NCI-H2081 (cell line): ENCODE measurements at places on chromosomes 5 and 9.

DNA sequence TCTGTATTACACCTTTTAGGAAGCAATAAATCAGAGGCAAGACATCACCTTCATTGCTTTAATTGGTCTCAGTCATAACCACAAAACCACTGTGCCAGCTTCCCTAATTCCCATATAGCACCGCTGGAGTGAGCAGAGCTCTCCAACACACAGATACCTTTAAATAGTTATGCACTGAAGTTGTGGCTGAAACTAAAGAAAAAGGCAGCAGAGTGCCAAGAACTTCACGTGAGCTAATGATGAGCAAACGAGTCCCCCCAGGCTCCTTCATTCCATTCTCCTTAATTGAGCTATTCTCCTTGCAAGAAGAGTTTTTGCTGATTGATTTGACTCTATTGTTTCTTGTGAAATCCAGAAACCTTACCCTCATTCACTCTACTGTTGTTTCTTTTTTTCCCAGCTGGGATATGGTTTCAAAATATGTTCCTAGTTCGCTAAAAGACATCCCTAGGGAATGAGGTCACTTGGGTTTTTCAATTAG lies 501.5 kb downstream of the SPATA31D1 start:
- DNase-seq = no peak

GRCh38 chr5:142777099-142777498 lies 6.9 kb downstream of the ARHGAP26 start:
- DNase-seq = no peak

GRCh38 chr9:121333950-121334773 lies 35.9 kb downstream of the STOM start:
- no peak for DNase-seq

DNA sequence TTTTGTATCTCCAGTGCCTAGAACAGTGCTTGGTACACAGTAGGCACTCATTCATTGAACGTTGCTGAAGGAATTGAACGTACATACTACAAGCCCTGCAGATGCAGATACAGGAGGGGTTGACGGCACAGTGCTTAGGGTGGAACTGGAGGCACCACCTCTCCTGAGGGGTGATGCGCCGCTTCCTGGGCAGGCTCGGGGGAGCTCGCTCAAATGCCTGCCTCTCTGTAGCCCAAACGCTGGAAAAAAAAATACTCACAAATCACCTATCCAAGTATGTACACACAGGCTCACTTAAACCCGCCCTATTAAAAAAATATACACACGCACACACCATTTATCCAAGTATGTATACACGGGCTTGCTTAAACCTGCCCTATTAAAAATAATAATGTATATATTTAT lies 536 bp upstream of the COMMD10 start:
- no peak for DNase-seq

- DNase-seq = no peak
Observed at GRCh38 chr5:133309166-133309795, 257.5 kb downstream of the HSPA4 start.

- DNase-seq = no peak
Observed at GRCh38 chr5:72245546-72245945, 74.5 kb downstream of the MRPS27 start.

- DNase-seq = no peak
Observed at GRCh38 chr5:42531611-42532010, 108.4 kb downstream of the GHR start.

DNA sequence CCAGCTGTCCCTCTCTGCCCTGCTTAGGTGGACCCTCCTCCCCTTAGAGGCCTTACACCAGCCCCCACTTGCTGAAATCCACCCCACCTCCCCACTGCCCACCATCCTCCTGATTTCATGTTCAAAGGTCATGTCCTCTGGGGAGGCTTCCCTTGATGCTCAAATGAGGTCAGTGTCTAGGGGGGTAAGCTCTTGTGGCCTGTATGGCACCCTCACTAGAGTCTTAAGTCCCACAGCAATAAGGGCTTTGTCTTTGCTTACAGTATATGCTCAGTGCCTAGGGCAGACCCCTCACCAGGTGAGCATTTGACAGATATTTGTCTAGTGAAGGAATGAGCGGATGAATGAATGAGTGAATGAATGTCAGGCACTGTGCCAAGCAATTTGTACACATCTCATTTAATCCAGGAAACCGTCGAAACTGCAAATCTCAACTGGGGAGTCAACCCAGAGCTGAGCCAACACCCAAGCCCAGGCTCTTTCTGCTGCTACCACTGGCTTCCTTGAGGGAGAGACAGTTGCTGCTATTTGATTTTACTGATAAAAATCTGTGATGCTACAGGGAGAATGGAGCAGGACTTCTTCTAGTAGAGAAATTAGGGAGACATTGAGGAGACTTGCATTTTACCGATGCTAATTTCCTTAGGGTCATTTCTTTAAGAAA lies 101.9 kb downstream of the IQGAP2 start:
- no peak for DNase-seq

DNA sequence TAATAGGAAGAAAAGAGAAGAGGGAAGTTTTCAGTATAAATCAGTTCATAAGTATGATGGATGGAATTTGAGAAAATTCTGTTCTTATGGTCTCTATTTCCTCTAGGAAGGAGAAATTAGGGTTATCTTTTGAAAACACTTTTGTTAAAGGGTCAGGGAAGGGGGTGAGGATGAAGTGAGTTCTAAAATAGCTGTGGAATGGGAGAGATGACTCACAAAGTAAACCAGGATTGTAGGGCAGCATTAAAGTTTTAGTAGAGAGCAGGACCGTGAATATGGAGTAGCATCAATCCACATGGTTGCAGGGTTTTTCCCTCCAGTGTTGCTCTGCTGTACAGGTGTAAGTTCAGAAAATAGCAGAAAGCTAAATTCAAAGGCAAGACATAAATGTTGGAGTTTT lies 32.4 kb downstream of the MUSK start:
- no peak for DNase-seq

- DNase-seq = no peak
Observed at GRCh38 chr9:18020121-18020745, 441.4 kb downstream of the SH3GL2 start.

- no peak for DNase-seq
Observed at GRCh38 chr9:311841-312240, 97.2 kb downstream of the DOCK8 start.

DNA sequence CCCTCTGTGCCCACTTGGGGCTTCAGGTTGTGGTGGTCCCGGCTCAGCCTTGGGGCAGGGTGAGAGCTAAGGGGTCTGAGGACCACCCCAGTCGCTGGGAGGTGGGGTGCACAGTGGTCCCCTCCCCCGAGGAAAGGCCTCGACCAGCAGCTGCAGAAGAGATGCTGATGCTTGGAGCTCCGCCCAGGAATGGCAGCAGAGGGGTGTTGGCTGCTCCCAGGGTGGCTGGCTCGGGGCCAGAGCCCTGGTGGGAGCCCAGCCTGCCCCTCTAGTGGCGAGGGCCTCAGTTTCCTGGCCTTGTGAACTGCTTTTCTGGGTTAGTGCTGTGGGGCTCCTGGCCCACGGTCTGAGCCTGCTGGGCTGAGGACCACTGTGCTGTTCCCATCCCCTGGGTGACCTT lies 1.2 kb downstream of the DIPK1B start:
- DNase-seq = peak; percentile 12

GRCh38 chr5:29899583-29899982 lies 1293.9 kb upstream of the CDH6 start:
- peak; percentile 24 for DNase-seq

GRCh38 chr9:110928599-110928998 lies 109.7 kb downstream of the LPAR1 start:
- DNase-seq = no peak

- no peak for DNase-seq
Observed at GRCh38 chr9:88923092-88923491, 68.2 kb upstream of the S1PR3 start.

DNA sequence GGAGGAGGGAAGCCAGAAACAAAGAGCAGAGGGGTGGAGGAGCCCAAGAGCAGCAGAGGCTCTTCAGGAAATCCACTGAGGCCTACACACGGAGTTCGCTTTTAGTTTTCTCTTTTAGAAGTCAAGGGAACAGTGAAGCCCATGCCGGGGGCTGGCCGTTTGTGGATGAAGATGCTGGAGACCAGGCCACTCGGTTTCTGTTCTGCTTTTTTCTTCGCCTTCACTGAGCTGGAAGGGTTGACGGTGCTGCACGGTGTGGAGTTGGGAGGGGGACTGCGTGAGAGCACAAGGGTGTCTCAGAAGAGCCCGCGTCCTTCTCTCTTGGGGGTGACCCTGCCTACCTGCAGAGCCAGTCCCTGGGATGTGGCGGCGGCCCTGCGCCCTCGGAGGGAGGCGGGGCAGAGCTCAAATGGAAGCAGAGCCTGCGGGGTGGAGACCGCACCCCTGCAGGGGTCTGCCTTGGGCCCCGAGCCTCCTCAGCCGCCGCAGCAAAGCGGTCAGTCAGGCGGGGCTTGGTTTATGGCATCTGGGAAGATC lies 68.5 kb upstream of the CACNA1B start:
- no peak for DNase-seq

DNA sequence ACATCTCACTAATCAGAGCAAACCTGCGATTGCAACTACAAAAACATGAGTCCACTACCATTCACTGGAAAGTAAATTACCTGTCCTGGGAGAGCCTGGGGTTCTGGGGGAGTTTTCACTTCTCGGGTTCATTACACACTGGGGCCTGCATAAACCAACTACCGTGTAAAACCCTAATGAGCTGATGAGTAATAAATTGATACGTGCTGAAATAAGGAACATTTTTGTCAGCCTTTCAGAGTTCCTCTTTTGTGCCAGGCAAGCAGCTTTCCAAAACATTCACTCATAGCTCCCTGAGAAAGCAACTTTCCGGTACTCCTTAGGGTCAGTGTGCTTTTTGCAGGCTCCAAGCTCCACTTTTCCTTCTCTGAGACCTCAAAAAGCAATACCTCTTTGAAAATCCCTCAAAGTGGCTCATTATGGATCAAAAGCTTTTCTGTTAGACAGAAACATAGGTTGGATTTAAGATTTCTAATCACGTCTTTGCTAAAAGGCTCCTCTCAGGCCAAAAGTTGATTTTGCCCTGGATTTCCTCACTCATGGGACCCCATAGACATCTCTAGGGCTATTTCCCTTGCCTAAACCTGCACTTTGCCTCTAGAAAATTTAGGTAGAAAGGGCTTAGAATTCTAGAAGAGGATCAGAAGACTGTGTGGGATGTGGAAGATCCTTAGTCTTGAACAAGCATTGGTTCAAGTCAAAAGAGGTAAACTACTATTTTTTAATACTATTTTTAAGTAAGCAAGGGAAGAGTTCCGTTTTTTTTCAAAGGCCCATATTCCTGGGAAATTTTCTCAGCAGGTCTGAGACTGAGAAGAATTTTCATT lies 74.8 kb downstream of the ST8SIA4 start:
- DNase-seq = no peak

DNA sequence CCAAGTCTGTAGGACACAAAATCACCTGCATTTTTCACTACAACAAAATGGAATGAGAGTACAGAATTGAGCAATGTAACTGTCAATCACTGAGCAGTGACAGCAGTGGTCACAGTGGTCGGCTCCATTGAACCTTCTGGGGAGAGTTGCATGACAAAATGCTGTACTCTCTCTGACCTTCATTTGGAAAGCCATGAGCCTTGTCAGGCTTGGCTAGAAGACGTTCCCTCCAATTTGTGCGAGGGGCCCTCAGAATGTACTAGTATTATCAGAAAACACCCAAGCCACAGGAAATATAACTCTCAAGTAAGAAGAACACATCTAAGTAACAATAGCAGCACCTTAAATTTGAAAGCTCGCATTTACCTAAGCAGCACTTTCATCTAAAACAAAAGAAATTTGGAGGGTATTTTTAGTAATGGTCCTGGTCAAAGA lies 425.6 kb upstream of the MEF2C start:
- DNase-seq = no peak

GRCh38 chr5:58983526-58984452 lies 400.9 kb downstream of the RAB3C start:
- no peak for DNase-seq

GRCh38 chr5:122089096-122090013 lies 11.3 kb upstream of the LOX start:
- DNase-seq = peak; percentile 70

GRCh38 chr9:103978396-103978795 lies 115.7 kb upstream of the SMC2 start:
- DNase-seq = no peak

DNA sequence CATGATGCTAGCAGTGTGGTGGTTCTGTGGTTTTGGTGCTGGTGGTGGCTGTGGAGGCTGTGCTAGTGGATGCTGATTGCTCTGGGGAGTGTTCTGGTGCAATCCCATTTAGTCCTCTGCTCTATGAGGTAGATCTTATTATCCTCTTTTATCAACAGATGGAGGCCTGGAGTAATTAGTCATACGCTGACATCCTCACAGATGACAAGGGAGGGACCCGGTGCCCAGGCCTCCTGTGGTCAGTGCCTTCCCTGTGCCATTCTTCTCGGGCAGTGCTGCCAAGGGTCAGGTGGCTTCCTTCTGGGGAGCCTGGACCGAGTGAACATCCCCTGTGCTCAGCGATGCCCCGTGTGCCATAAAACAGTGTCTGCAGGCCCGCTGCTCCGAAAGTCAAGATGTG lies 74.5 kb downstream of the COL5A1 start:
- DNase-seq = no peak

GRCh38 chr5:132099076-132099748 lies 25.6 kb downstream of the CSF2 start:
- no peak for DNase-seq

- DNase-seq = no peak
Observed at GRCh38 chr5:130992095-130992494, 173.0 kb downstream of the HINT1 start.

DNA sequence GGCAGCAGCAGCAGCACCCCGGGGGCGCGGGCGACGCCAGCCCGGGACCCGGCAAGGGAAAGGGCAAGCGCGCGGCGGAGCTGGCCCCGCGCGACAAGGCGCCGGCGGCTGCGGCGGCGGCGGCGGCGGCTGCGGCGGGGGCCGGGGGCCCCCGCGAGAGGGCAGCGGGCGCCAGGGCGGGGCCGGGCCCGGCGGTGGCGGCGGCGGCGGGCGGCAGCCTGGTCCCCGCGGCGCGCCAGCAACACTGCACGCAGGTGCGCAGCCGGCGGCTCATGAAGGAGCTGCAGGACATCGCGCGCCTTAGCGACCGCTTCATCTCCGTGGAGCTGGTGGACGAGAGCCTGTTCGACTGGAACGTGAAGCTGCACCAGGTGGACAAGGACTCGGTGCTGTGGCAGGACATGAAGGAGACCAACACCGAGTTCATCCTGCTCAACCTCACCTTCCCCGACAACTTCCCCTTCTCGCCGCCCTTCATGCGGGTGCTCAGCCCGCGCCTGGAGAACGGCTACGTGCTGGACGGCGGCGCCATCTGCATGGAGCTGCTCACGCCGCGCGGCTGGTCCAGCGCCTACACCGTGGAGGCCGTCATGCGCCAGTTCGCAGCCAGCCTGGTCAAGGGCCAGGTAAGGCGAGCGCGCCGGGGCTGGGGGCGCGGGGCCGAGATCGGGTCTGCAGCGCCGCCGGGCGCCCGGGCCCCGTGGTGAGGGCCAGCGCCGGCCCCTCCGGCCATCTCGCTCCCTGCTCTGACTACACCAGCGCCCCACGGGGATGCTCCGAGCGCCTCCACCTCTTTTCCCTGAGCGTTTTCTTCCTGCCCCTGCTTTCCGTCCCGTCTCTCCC lies at the start of gene UBE2QL1:
UBE2QL1 (plus strand) TSS at position 238 of the 843 bp plus-strand sequence; CDS start at position 273, 35 bp downstream.
- peak; percentile 81 for DNase-seq

GRCh38 chr5:22665801-22666200 lies 187.3 kb downstream of the CDH12 start:
- DNase-seq = no peak
